ENCODE measurements at places on chromosomes 11 and 22. TPM values are rescaled to one million over a fixed set of nuclear protein-coding genes. Genes with fewer than 3 reads are reported as not detected.

Gene CRYBB1
- polyA plus RNA-seq: 0.77 TPM

Gene KCTD14
- polyA plus RNA-seq: 13.8 TPM

DNA sequence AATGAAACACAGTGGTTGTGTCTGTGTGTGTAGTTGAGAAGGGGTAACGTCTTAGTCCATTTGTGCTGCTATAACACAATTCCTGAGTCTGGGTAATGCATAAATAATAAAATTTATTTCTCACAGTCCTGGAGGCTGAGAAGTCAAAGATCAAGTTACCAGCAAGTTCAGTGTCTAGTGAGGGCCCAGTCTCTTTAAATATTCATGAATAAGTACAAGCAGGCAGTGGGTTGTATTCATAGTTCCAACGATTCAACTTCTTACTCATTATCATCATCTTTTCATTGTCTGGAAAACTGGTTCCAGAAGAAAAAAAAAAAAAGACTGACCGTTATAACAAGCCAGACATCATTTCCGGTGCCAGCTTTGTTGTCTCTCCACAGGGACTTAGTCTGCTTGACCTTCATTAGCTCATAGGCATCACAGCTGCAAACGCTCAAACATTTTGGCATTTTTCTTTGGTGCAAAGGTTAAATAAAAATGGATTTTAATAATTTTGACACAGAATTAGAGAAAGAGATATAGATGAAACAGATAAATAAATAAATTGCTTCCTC lies 1297.5 kb downstream of the LRRC4C start:
- DNase-seq: no peak

GRCh38 chr11:62400760-62401159 lies 18.1 kb upstream of the SCGB1A1 start:
- no peak for DNase-seq

Gene RNF121
- polyA plus RNA-seq: 40.1 TPM

GRCh38 chr11:7246179-7246578 lies 5.5 kb upstream of the SYT9 start:
- no peak for DNase-seq

DNA sequence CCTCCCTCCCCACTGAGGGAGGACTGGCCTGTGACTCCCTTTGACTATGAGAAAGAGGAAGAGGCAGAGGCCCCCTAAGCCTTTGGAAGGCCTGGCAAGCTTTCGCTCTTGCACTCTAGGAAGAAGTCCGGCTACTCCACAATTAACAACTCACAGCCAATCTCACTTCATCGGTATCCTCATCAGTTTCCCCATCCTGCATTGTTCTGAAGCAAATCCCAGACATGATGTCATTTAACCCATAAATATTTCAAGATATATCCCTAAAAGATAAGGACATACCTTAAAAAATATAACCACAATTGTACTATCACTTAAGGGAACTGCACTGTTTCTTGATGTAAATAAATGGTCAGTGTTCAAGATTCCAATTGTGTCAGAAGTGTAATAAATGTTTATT lies 63.1 kb downstream of the CWC15 start:
- no peak for DNase-seq
